ENCODE measurements at places on chromosomes 7 and 10.

DNA sequence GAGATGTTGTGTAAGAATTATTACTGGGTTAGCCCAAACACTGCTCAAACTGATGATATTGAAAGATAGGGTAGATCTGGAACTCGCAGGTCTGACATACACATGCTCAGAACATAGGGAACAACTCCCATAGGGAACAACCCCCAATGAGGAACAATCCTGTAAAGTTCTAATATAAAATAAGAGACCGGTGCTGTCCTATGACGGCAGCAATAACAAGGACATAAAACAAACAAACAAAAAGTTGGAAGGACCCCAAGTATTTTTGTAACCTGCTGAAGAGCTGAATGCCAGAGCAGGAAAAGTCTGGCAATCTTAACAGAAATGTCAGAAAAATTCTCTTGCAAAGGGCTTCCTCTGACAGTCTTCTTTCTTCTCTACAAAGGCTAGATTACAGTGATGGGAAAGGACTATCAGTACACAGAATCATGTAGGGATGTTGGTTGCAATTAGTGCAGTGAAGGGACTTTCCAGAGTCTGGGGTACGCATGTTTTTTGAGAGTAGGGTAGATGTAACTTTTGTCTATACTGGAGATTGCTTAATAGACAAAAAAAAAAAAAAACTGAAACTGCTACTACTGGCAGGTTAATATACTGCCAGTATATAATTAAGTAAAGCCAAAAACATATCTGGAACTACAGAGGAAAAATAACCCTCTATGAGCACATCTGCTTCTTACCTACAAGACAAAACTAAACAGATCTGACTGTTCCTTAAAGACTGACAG, 35.5 kb downstream of the IDE start:
- DNase-seq, result no peak

- DNase-seq, result no peak
These were observed 316.2 kb downstream of the SORCS3 start for GRCh38 chr10:104957178-104957841.

DNA sequence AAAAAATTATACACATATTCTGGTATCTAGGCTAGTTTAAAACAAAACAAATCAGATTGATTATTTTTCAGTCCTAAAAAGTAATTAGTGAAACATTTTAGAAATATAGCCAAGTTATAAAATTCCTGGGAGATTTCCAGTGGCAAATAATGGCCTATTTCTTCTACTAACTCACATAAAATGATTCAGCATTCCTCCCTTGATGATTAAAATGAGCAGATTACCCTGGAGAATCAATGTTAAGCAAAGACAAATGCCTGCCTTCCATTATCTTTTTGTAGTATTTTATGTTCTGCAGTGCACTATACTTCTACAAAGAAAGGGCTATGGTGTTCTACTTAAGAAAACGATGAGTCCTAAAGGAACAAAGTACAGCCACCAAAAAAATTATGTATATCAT, 53.6 kb downstream of the PARD3 start:
- no peak for DNase-seq

DNA sequence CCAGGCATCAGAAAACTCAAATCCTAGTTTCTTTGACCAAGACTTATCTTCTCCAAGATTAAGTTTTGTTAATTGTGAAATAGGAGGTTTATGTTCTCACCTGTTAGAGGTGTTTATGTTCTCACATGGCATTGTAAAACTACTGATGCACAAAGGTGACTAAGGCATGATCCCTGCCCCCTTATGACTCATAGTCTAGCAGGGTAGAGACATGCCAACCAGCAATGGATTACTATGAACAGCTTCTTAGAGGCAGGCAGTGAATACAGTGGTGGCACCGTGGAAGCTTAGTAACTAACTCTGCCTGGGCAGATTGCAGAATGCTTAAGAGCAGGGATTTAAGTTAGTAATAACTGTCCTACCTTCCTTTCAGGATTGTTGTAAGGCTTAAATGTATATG, 400.9 kb downstream of the SORCS3 start:
- no peak for DNase-seq

GRCh38 chr10:92742331-92743228, 52.8 kb downstream of the HHEX start:
- DNase-seq, result no peak

GRCh38 chr7:31995134-31995533, 75.1 kb downstream of the PDE1C start:
- no peak for DNase-seq

DNA sequence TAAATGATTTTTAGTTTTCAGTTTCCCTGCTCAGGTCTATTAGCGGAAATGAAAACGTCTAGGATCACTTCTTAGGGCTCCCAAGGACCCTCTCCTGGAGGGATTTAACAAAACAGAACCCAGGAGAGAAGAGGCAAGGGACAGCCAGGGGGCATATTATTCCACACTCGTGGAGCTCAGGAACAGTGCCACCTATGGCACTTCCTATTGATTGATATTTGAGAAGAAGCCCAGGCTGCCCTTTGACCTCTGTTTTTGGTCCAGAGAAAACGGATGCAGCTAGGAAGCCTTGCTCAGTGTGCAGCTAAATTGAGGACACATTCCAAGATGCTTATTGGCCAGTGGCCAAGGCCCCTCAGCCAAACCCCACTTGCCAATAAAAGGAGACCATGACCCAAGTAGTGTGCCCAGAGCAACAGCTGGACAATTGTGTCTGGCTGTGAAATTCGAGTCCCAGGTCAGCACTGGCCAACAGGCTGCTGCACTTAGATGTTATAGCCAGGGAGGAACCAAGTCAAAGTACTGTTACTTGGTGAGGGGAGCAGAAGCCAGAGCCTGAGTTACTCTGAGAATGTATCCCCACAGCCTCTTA, 24.0 kb upstream of the GPNMB start:
- no peak for DNase-seq

Data from stimulated activated CD8-positive, alpha-beta memory T cell treated with anti-CD3 and anti-CD28 coated beads, Interleukin-4, amount 100 ng/mL, for 1 hour (primary cell).